ENCODE measurements at places on chromosomes 4 and X.

DNA sequence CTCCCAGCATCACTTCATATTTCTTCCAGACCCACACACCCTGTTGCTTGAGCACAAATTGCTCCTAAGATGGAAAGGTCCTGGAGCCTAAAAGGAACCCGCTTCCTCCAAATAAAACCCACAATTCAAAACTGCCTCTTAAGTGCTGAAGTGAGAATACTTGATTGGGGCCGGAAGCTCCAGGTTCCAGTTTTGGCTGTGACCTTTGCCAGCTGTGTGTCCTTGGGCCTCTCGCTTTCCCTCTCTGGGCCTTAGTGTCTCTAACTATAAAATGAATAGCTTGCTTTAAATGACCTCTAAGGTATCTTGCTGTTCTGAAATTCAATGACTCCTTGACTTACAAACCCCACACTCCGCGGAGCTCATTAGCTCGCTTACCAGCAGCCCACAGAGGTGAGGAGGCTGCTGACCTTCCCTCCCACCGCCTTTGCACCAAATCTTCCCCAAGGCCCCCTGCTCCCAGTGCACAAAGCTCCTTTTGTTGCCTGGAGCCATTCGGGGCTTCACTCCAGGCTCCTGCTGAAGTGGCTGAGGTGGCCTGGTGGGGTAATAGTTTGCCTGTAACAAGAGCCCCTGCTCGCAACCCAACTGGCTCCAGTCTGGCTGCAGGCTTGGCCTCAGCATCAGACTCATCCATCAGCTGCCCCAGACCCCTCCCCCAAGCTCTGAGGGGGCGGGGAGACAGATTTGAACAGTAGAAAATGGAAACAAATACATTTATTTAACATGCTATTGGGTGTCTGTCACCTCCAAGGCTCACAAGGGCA, 21.8 kb downstream of the STARD8 start:
- DNase-seq: no peak

DNA sequence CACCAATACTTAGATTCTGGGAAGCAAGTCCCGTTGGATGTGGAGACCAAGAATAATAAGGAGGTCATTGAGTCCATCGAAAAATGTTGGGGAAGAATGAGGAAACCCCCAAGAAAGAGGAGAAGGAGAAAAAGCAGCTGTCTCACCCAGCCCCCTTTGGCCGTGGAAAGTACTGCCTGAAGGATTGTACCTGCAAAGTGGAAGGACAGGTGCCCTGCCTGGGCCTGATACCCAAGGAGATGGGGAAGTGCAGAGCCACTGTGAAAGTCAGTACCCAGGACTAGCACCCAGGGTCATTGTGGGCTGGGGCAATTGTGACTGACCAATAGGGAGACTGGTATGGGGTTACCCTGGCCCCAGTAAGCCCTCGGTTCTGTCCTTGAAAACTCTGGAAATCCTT, 13.8 kb upstream of the CFAP299 start:
- DNase-seq: no peak

GRCh38 chr4:106367072-106367471, 1.5 kb downstream of the GIMD1 start:
- DNase-seq: no peak

DNA sequence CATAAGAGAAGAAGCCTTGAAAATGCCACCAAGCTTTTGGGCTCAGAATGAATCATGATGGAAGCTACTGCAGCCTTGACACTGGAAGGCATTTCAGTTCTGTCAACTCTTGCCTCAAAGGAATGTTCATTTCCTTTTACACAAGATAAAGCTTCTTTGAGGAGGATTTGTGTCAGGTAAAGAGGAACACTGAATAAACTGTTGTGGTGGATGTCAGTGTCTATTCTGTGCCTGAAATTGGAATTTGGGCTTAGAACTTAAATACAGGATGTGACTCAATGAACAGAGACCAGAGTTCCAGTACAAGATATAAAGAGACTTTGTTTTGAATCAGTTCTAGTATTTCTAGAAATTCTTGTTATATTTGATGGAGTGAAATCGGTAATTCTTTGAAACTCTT, 313.2 kb downstream of the PACRGL start:
- DNase-seq: no peak

All from right forelimb (tissue), 1 donor.